ENCODE measurements at places on chromosomes 6 and 20.

GRCh38 chr6:140182821-140183220, 808.4 kb upstream of the CITED2 start:
- DNase-seq, result no peak

DNA sequence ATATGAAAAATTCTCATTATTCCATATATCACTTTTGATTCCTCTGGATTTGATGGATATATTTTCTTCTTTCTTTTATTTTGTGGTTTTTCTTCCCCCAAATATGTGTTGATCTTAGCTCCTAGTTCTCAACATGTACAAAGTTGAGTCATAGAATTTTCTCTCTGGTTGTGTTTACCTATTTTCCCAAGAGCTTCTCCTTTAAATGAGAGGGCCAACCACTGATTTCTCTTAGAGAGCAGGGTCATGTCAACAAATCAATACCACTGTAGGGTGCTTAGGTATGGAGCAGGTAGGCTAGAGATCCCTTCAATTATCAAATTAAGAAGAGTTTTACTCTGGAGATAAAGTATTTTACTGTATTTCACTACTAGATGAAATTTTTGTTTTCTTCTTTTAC, 145.7 kb downstream of the BMP5 start:
- DNase-seq, result no peak

DNA sequence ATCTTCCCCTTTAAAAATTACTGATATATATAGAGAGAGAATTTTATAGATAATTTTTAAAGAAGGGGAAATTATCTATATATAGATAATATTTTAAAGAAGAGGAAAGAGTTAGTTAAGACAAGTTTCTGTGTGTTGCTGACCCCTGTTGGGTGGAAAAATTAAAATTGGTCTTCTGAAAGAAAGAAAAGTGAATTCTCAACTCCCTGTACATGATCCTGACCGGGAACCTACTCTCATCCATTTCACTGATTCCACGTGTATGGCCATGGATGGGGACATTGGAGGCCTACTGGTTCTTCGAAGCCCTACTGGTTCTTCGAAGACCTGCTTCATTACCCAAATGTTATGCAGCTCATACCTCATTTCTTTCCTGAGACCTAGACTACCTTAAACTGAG, 53.0 kb upstream of the TCF21 start:
- no peak for DNase-seq

DNA sequence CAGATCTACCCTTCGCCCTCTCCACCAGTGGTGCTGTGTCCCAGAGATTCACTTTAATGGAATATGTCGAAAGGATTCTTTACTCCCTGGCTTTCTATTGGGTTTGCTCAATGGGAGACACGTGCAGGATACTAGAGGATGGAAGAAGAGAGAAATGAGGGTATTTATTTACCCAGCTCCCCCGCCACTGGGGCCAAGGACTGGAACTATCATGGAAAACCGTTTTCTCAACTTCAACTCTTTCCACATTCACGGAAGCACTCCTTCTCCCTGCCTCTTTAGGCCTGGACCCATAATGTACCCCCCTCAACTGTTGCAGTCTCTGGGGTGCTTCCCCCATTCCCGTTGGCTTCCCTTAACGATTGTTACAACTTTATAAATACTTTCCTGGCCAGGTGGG, 26.6 kb upstream of the RALY start:
- DNase-seq, result no peak

DNA sequence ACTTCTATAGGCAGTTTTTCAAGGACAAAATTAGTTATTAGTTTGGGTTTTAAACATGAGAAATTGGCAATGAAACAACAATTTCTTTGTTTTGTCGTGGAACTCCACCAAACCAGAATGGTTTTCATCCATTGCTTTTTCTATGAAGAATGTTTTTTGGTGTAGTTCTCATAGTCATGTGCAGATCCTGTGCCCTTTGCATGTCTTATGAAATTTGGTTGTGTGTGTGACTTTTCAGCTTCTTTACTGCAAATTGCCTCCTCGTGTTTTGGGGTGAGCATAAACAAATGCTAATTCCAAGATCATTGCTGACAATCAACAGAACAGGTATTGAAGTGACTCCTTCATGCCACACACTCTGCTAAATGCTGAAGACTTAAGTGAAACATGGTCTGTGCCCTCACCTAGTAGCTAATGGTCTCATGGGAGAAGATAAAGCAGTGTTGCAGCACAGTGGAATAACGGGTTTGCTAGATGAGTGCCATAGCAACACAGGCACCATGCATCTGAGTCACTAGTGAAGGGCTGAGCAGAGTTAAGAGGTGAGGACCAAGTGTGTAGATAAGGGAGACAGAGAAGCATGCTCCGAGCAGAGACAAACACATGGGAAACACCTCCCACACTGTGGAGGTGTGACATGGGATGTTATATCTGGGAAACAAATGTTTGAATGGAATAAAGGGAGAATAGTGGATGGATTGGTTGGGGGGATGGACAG, 120.0 kb downstream of the SLC16A10 start:
- DNase-seq, result no peak

GRCh38 chr6:142985281-142985680, 40.3 kb upstream of the HIVEP2 start:
- DNase-seq, result no peak

DNA sequence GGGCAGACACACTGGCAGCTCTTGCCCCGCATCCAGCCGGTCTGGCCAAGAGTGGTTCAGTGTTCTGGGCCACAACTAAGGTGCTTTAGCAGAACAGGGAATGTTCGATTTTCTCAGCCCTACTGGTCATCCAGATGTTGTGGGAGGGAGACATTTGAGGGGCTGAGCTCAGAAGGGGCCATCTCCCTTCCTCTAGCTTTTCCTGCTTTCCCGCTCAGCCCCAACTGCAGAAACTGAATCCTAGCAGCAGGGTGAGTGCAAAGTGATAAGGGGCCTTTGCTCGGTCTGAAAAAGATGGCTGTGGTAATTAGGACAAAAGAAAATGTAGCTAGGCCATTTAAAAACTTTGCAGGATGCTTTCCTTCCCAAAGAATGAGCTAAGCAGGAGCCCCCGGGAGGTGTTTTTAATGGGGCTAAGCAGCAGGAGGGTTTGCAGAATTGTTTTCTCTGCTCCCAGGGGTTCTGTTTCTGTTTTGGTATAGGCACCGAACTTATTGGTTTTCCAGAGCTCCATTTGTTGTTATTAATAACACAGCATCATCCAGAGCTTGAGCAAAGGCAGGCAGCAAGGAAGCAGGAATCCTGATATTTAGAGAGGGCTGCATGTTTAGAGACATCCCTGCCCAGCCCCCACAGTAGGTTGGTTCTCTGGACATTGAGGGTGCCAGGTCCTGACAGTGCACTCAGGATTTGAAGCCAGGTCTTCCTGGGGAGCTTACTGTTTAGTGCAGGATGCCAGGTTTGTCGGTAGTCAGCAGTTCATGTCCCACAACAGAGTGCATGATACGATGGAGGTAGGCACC, 210.9 kb downstream of the SLC24A3 start:
- no peak for DNase-seq

All from activated CD4-positive, alpha-beta T cell treated with anti-CD3 and anti-CD28 coated beads, Interleukin-2, amount 50 U/mL, for 16 hours (primary cell).